ENCODE measurements at places on chromosomes 2 and 18.

GRCh38 chr18:47815486-47816270, 114.8 kb downstream of the SMAD2 start:
- no peak for DNase-seq

DNA sequence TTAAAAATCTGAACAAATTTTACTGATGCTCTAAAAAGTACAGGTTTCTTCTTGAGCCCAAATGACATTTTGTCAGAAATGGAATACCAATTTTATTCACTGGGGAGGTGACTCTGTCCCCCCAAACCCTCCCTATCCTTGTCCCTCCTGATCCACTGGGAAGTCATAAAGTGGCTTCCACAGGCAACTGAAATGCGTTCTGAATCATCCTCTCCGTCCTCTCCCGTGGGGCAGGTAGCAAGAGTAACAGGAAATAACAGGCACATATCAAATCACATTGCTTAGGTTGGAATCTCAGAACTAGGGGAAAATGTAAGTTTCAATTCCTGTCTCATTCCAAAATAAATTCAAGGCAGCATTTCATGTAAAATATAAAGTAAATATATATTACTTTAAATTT, 44.5 kb downstream of the MYL12B start:
- no peak for DNase-seq

DNA sequence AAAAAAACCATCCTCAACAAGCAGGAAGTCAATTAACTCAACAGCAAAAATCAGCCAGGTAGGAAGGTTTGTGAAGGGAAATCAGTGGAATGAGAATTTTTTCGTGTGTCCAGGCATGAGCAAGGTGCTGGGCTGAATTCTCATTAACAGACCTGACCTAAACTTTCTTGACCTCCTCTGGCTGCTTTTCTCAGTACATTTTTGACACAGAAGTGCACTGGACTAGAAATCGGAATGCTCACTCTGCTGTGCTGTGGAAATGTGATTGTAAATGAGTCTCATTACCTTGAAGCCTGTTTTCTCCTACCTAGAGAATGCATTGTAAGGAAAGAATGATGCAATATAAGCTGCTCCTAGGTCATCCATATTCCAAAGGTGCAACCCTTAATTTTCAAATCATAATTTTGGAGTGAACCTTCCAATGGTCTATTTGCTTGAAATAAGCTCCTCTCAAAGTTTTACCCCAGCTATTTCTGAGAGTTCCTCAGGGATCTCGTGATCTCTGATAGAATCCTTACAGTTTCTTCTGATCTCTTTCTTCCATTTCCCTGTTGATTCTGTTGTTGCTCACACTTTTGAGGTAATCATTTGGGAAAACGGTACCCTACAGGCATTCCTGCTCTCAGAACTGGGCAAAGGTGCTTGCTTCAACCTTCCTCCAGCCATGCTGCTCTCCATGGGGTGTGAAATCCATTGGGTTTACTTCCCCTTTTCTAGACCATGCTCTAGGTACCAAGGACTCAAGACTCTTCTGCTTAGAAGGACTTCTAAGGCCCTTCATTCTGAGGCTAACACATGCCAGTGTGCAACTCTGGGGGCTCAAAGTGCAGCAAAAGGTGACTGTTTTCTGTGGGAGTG, 104.9 kb upstream of the ITPRID2 start:
- DNase-seq: no peak

- peak; percentile 97 for DNase-seq
Observed at GRCh38 chr2:238864207-238865014, 16.5 kb downstream of the TWIST2 start.

GRCh38 chr2:190469771-190470170, 61.6 kb downstream of the MFSD6 start:
- DNase-seq: no peak

DNA sequence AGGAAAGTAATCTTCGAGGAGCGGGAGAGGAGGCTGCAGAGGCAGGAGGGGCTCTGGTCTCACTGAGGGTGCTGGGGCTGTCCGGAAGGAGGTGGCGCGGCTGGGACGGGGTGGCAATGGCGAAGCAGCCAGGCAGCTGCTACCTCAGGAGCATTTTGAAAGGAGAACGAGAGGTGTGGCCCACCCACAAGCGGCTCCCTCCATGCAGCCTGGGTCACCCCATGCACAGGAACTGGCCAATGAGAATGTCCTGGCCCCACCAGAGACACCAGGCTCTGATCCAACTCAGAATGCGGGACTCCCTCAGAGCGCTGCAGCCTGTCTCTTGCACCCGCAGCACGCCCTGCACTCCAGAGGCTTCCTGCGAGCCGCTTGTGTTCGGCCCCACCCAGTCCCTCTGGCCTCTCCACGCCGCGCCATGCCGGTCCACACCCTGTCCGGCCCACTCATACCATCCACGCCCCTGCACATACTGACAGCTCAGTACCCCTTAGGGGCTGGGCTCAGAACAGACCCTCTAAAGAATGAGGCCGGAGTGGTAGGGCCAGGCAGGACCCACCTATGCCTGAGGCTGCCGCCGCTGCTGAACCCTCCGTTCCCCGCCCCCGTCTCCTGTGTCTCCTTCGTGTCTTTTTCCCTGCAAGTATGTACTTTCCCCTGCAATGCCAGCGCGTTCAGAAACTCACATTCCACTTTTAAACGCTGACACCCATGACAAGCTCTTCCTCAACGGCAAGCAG, 6.4 kb upstream of the BOK start:
- DNase-seq: no peak

- DNase-seq: no peak
Observed at GRCh38 chr2:35410431-35411061, 945.0 kb upstream of the CRIM1 start.

- peak; percentile 85 for DNase-seq
Observed at GRCh38 chr2:121480826-121481225, 49.9 kb upstream of the RNU4ATAC start.

GRCh38 chr18:54742659-54743604, 85.3 kb upstream of the RAB27B start:
- peak; percentile 95 for DNase-seq

DNA sequence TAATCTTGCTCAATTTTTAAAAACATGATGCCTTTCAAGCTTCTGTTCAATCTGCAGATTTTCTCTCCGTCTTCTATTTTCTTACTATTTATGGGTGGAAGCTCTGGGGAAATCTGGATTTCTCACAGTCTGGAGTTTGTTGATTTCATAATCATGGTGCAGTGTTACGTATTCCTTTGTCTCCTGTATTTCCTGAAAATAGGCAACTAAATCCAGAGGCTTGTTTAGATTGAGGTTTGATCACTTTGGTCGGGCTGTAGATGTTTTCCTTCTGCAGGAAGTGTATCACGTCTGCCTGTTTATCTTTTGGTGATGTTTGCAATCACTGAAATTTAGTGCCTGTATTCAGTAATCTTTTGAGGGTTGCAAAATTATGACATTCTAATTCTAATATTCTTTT, 487.7 kb downstream of the LRRTM4 start:
- no peak for DNase-seq

DNA sequence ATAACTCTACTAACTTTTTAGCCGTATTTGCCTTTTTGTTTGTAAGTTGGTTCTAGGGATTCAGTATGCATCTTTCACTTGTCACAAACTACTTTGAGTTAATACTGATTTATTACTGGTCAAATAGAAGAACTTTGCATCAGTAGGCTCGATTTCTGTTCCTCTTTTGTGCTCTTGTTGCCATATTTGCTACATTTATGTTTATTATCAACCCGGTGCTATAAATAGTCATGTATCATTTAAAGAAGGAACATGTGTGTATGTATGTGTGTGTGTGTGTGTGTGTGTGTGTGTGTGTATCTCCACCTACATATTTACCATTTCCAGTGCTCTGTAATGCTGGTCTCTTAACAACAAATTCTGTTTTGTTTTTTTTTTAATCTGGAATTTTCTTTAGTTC, 79.6 kb upstream of the B3GNT7 start:
- DNase-seq: no peak

GRCh38 chr2:69572641-69573040, 70.9 kb downstream of the AAK1 start:
- no peak for DNase-seq
